Bladder microvascular endothelial cell (primary cell): ENCODE measurements at places on chromosomes 2 and 18. TPM values are rescaled to one million over a fixed set of nuclear protein-coding genes. Genes with fewer than 3 reads are reported as not detected.

Gene FIGN
- total RNA-seq, result under 0.01 and 0.31 TPM in 2 replicates

Gene CD226
- total RNA-seq, result 0.32 and 1.0 TPM in 2 replicates

Gene TMEM182
- total RNA-seq, result 0.16 and 0.76 TPM in 2 replicates

Gene MEX3C
- total RNA-seq, result 26.1 and 45.4 TPM in 2 replicates

Gene CAPN14
- total RNA-seq, result under 0.01 and 0.13 TPM in 2 replicates

Gene NEU2
- total RNA-seq, result not detected in 2 replicates
